Aorta (tissue), 5 donors: ENCODE measurements at places on chromosomes 4 and X. TPM values are rescaled to one million over a fixed set of nuclear protein-coding genes. Genes with fewer than 3 reads are reported as not detected.

DNA sequence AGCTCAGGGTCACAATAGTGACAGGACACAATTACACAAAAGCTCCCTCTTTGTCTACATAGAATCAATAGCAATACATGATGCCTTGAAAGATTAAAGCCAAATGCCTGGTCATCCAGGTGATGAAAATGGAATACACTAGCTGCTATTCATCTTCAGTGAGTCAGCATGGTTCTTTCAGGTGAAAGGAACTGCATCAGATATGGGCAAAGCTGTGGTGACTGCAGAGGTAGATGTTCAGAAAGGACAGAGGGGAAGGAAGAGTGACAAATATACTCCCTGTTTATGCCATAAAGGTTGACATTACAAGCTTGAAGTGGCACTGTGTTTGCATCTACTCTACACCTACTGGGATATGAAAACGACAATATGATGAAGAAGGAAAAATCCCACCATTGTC is 20.0 kb upstream of the FTHL17 start:
- H3K36me3 ChIP-seq = no peaks in the 10 kb centered on the region
- no peaks in the 10 kb centered on the region for H3K4me1 ChIP-seq
- H3K4me3 ChIP-seq = no peak overlapping the region
- no peak for DNase-seq

- no peaks in the 10 kb centered on the region for H3K36me3 ChIP-seq
- H3K27ac ChIP-seq = no peak overlapping the region
- H3K4me1 ChIP-seq = no peaks in the 10 kb centered on the region
- no peaks in the 10 kb centered on the region for H3K27me3 ChIP-seq
- no peak overlapping the region for H3K4me3 ChIP-seq
- DNase-seq = no peak
These were observed 37.9 kb downstream of the RAP2C start for GRCh38 chrX:132181364-132181763.

Gene ZBED1
- 33.5 TPM for total RNA-seq

Gene AFF2
- 2.7 TPM for total RNA-seq

Gene XAGE1A
- total RNA-seq = not detected

DNA sequence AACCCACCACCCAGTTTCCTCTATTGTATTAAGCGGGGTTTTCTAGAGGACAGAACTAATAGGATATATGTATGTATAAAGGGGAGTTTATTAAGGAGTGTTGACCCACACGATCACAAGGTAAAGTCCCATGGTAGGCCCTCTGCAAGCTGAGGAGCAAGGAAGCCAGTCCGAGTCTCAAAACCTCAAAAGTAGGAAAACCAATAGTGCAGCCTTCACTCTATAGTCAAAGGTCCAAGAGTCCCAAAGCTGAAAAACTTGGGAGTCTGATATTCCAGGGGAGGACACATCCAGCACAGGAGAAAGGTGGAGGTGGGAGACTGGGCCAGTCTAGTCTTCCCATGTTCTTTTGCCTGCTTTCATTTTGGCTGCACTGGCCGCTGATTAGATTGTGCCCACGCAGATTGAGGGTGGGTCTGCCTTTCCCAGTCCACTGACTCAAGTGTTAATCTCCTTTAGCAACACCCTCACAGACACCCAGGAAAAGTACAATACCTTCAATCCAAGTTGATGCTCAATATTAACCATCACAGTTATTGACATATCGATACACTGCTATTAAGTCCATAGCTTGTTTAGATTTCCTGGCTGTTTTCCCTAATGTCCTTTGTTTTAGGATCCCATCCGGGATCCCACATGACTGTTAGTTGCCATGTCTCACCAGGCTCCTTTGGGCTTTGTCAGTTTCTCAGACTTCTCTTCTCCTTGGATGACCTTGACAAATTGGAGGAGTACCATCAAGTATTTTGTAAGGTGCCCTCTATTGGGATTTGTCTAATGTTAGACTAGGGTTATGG is 12.2 kb downstream of the UCHL1 start:
- H3K27ac ChIP-seq = no peak overlapping the region
- H3K36me3 ChIP-seq = peaks cover 2% of the 10 kb centered on the region
- no peaks in the 10 kb centered on the region for H3K4me1 ChIP-seq
- no peak for DNase-seq
- no peak overlapping the region for H3K4me3 ChIP-seq
- H3K27me3 ChIP-seq = no peaks in the 10 kb centered on the region
